ENCODE measurements at places on chromosomes 7 and 10.

- no peak for DNase-seq
Measured at GRCh38 chr10:48951707-48952106, 12.1 kb upstream of the LRRC18 start.

GRCh38 chr10:26681076-26681475 lies 16.4 kb upstream of the PDSS1 start:
- no peak for DNase-seq

DNA sequence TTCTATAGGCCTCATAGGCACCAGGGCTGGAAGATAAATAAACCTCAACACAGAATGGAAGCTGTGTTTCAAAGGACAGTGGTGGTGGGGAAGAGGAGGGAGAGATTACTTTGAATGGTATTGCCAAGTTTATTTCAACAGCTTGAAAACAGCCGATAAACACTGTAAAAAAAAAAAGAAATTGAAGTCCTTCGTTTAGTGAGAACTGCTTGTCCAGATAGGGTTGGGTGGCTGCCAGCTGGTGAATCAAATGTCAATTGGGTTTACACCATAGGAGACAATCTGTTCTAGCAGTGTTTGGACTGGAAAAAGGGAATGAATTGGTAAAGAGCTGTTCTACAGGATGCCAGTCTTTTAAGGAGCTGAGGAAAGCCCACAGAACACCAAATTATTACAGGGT lies 254.8 kb downstream of the PHF14 start:
- DNase-seq = peak; percentile 14

DNA sequence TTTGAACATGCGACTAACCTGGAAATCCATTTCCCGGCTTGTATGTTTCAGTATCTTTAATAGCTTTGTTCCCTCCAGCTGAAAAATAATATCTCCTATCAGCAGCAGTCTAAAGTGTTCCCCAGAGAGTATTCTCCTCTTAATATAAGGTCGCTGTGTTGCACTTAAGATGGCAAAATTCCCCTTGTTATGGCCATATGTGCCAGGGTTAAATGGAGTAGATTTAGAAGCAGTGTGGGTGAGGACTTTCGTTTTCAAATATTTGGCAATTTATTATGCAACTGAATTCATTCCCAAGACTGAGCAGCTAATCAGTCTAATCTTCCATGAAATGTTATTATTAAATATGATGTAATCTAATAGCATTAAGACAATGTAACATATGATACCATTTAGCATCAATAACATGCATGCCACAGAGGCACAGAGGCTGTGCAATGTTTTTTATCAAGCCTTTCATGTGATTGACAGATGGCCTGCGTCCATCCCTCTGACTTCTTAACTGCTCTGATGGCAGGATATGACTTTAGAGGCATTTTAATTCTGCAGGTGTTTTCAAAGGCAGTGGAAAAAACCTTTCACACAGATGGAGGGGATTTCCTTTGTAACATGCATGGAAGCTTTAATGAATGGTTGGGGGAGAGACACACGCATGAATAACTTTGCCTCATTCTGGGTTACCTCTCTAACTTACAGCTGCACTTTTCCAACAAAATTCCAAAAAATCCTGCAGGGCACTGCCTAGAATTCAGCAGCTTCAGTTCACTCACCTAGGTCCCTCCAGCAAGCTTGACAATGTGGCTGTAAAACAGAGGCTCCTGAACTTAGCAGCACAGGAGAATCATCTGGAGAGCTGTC lies 55.1 kb upstream of the ZPBP start:
- no peak for DNase-seq

GRCh38 chr7:47373871-47374451 lies 207.9 kb downstream of the TNS3 start:
- DNase-seq = no peak

- DNase-seq = no peak
Measured at GRCh38 chr10:70683601-70683934, 11.3 kb downstream of the ADAMTS14 start.

- DNase-seq = no peak
Measured at GRCh38 chr10:86659721-86660453, 5.5 kb downstream of the OPN4 start.
